ENCODE measurements at places on chromosomes 6 and 20.

- DNase-seq, result no peak
These were observed 39.0 kb downstream of the B4GALT5 start for GRCh38 chr20:49674383-49675352.

- no peak for DNase-seq
These were observed 14.6 kb upstream of the PHF20 start for GRCh38 chr20:35757098-35757705.

DNA sequence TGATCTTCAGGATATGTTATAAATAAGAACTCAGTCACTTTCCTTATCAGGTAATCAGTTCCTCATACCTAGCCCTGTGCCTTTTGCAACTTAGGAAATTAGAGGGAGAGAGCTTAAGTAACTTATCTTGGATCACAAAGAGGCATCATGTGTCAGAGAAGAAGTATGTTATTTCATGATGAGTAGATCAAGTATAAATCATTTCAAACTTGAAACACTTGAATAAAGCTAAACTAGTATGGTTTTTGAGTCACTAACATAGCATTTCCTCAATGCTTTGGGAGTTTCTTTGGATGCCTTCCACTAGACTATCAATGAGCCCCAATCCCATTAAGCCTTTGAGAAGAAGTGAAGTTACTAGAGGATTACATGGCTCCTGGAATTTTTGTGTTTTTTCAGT, 102.6 kb upstream of the TNFAIP3 start:
- DNase-seq, result no peak

- DNase-seq, result no peak
These were observed 15.8 kb downstream of the POM121L2 start for GRCh38 chr6:27296106-27296783.

All from smooth muscle cell of the brain vasculature (primary cell).